ENCODE measurements at places on chromosomes 3 and 15.

DNA sequence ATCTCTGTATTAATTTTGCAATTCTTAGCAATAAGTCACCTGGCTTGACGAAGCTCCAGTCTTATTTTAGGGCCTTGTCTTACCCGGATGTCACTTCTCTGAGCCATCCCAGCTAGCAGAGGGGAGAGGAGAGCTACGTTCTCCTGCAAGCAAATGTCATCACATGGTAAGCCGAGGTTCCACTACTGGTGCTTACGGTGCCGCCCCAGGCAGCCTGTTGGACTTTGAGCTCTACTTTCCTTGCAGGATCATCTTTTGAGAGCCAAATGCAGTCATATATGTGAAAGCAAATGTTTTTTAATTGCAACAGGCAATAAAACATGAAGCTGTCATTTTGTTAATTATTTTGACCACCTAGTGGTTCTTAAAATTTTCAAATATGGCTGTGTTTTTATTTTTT lies 140.9 kb downstream of the FAM43A start:
- no peaks in the 10 kb centered on the region for H3K27me3 ChIP-seq
- H3K36me3 ChIP-seq: no peaks in the 10 kb centered on the region
- no peaks in the 10 kb centered on the region for H3K4me1 ChIP-seq

DNA sequence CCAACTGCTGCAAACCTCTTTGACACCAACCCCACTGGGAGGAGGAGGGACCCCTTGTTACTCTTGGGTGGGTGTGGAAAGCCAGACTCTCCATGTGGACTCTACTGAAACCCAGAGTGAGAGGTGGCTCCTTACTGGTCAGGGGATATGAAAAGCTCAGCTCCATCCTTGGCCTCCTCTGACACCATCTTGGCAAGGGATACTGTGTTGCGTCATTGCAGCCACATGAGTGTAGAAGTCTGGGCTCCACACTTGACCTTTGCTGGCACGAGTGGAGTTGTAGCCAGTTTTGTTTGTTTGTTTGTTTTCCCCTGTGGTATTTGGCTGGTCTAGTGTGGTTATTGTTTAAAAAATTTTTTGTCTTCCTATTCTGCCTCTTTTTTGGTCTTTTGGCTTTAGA lies 289.1 kb downstream of the GAP43 start:
- H3K4me1 ChIP-seq: no peaks in the 10 kb centered on the region
- no peak for DNase-seq
- no peaks in the 10 kb centered on the region for H3K27me3 ChIP-seq
- H3K4me3 ChIP-seq: no peak overlapping the region

- H3K27me3 ChIP-seq: no peaks in the 10 kb centered on the region
- DNase-seq: no peak
- peak overlapping the region; percentile 79 for H3K27ac ChIP-seq
- H3K36me3 ChIP-seq: peaks cover 2% of the 10 kb centered on the region
- peaks cover 81% of the 10 kb centered on the region for H3K4me1 ChIP-seq
Measured at GRCh38 chr3:54966979-54967378, 39.1 kb upstream of the LRTM1 start.

DNA sequence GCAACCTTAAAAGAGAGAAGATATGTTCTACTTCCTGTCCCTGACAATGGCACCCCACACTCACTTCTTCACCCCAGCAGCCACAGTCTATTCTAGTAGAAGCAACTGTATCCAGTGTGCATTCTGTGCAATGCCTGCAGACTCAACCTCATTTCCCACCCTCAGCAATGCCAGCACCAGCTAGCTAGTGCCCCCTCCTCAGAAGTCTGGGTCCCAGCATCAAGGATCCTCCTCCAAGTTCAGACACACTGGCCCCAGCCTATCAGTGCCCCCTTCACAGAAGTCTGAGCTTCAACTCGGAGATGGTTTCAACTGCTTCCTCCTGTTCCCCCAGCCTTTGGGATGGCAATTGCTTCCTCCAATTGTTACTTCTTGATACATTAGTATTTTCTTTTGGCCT lies 268.3 kb downstream of the MEX3B start:
- no peak overlapping the region for H3K4me3 ChIP-seq
- no peaks in the 10 kb centered on the region for H3K36me3 ChIP-seq
- no peaks in the 10 kb centered on the region for H3K4me1 ChIP-seq
- H3K27ac ChIP-seq: no peak overlapping the region

- no peak overlapping the region for H3K27ac ChIP-seq
- no peak for DNase-seq
- no peaks in the 10 kb centered on the region for H3K27me3 ChIP-seq
- H3K36me3 ChIP-seq: no peaks in the 10 kb centered on the region
- no peak overlapping the region for H3K4me3 ChIP-seq
Measured at GRCh38 chr3:114700637-114701234, 406.9 kb downstream of the TIGIT start.

GRCh38 chr3:71429597-71429988 lies 153.9 kb downstream of the FOXP1 start:
- DNase-seq: no peak
- H3K4me3 ChIP-seq: no peak overlapping the region
- no peaks in the 10 kb centered on the region for H3K36me3 ChIP-seq
- H3K27ac ChIP-seq: no peak overlapping the region
- H3K4me1 ChIP-seq: peaks cover 17% of the 10 kb centered on the region
- no peaks in the 10 kb centered on the region for H3K27me3 ChIP-seq

- H3K4me3 ChIP-seq: no peak overlapping the region
- no peaks in the 10 kb centered on the region for H3K27me3 ChIP-seq
- H3K27ac ChIP-seq: peak overlapping the region; percentile 58
- no peaks in the 10 kb centered on the region for H3K36me3 ChIP-seq
Measured at GRCh38 chr3:108099244-108099643, 8.4 kb upstream of the CD47 start.

GRCh38 chr3:169456900-169457299 lies 206.6 kb downstream of the MECOM start:
- no peak overlapping the region for H3K27ac ChIP-seq
- no peak for DNase-seq
- no peaks in the 10 kb centered on the region for H3K27me3 ChIP-seq
- no peak overlapping the region for H3K4me3 ChIP-seq

DNA sequence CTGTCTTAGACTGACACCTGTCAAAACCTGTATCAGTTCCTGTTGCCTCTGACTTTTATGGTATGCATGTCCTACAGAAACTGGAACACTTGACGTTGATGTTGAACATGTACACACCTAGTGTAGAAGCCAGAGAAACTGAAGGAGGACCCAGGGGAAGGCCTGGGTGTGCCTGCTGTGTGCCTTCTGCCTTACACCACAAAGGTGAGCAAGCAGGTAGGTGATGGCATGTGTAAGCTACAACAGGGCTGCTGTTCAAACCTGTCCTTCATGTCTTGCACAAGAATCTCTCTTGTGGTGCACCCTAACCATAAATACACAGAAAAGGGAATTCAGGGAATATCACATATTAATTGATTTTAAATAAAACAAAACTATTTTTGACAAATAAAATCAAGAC lies 13.6 kb upstream of the AQP9 start:
- H3K4me3 ChIP-seq: no peak overlapping the region
- H3K27ac ChIP-seq: no peak overlapping the region
- no peaks in the 10 kb centered on the region for H3K4me1 ChIP-seq

- H3K4me1 ChIP-seq: peaks cover 10% of the 10 kb centered on the region
- H3K27me3 ChIP-seq: no peaks in the 10 kb centered on the region
- no peak for DNase-seq
- H3K4me3 ChIP-seq: no peak overlapping the region
- no peaks in the 10 kb centered on the region for H3K36me3 ChIP-seq
- H3K27ac ChIP-seq: no peak overlapping the region
Measured at GRCh38 chr3:194773771-194774455, 88.2 kb downstream of the FAM43A start.

GRCh38 chr3:172153335-172153861 lies 114.0 kb downstream of the FNDC3B start:
- H3K36me3 ChIP-seq: no peaks in the 10 kb centered on the region
- peaks cover 46% of the 10 kb centered on the region for H3K4me1 ChIP-seq
- peak overlapping the region; percentile 65 for H3K27ac ChIP-seq
- no peaks in the 10 kb centered on the region for H3K27me3 ChIP-seq

DNA sequence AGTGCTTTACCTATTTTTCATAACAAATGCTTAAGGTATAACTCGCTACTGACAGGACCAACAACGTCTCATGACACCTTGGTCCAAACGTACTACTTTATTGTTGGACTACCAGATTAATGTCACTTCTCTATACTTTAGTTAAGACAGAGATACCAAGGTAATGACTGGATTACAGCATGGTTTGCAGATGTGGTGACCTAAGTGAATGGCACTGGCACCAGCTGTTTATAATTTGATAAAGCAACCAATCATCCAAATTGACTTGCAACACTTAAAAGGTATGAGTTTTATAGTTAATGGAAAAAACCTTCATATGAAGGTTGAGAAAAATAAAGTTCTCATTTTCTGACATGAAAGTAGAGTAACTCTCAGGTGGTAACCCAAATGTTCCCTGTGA lies 209.0 kb downstream of the NEK10 start:
- H3K4me3 ChIP-seq: no peak overlapping the region
- H3K4me1 ChIP-seq: no peaks in the 10 kb centered on the region
- no peak overlapping the region for H3K27ac ChIP-seq
- no peaks in the 10 kb centered on the region for H3K27me3 ChIP-seq

DNA sequence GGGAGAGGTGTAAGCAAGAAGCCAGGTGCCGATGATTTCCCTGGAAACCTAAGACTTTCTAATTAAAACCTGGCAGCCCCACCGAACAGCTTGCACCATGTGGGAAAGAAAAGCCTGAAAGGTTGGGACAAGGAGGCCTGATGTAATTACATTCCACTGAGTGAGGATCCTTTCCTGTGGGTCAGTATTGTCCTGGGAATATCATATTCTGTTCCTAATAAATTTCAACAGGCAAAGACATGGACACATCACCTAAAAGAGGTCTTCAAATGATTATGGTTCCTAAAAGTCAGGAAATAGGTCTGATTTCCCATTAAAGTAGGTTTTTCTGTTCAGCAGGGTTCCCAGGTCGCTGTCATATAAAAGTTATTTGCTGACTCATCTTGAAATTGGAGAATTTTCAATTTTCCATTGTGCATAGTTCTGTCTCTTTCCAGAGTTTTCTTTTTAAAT lies 58.5 kb downstream of the DUT start:
- no peaks in the 10 kb centered on the region for H3K4me1 ChIP-seq
- no peak overlapping the region for H3K4me3 ChIP-seq
- H3K27ac ChIP-seq: no peak overlapping the region
- H3K36me3 ChIP-seq: no peaks in the 10 kb centered on the region
- no peaks in the 10 kb centered on the region for H3K27me3 ChIP-seq

DNA sequence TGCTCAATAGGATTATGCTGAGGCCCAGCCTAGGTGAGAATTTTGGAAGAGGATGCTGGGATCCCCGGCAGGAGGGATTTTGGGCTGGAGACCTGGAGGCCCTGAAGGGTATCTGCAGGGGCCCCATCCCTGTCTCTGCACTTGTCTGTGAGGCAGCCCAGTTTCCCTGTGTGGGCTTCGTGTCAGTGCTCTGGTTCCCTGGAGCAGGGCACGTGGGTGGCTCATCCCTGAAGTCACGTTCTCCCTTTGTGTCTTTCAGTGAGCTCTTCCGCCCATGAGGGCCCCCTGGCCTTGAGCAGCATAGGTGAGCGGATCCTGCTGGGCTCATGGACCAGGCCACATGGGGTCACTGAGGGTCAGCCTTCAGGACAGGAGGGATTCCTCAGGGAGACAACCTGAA lies 217.9 kb downstream of the SNRPN start:
- no peaks in the 10 kb centered on the region for H3K27me3 ChIP-seq
- H3K27ac ChIP-seq: no peak overlapping the region
- no peak overlapping the region for H3K4me3 ChIP-seq
- no peaks in the 10 kb centered on the region for H3K36me3 ChIP-seq
- no peak for DNase-seq
- no peaks in the 10 kb centered on the region for H3K4me1 ChIP-seq

DNA sequence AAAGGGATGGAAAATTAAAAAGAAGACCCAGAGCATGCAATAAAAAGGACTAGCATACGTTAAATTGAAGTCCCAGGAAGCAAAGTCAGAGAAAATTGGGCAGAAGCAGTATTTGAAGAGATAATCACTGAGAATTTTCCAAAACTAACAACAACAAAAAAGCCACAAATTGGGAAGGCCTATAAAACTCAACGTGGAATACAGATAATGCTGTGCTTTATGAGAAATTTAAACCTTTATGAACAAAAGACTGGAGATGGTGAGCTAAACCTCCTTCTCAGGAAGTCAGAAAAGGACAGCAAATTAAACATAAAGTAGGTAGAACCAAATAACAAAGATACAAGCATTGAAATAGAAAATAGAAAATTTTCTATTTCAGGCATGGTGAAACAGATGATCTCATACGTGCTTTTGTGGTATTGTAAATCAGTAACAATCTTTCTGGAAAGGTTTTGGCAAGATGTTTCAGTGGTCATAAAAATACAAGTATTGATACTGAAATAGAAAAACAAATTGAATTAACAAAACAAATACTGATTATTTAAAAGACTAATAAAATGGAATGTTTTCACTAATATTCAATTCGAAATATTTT lies 55.6 kb downstream of the LYSMD4 start:
- no peak overlapping the region for H3K4me3 ChIP-seq
- H3K36me3 ChIP-seq: peaks cover 66% of the 10 kb centered on the region
- no peak overlapping the region for H3K27ac ChIP-seq
- no peak for DNase-seq
- no peaks in the 10 kb centered on the region for H3K4me1 ChIP-seq

- peaks cover 40% of the 10 kb centered on the region for H3K4me1 ChIP-seq
- no peak for DNase-seq
- H3K36me3 ChIP-seq: no peaks in the 10 kb centered on the region
- peak overlapping the region; percentile 60 for H3K4me3 ChIP-seq
Measured at GRCh38 chr3:49469037-49469935, 781 bp upstream of the DAG1 start.

DNA sequence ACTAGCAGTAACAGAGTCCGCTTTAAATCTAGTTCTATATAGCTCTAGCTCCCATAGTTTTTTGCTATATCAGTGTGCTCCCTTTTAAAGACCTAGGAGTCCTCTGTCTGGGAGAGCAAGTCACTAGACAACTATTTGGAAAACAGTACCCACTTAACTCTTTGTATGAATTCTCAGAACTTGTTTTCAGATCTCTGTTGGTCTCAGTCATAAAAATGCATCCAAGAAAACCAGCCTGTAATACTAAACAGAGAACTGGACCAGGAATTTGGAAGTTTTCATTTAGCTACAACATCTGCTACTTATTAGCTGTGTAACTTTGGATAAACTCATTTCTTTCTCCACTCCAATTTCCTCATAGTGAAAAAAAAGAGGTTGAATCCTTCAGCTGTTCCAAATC lies 56.9 kb upstream of the C3orf49 start:
- H3K27ac ChIP-seq: no peak overlapping the region
- no peaks in the 10 kb centered on the region for H3K4me1 ChIP-seq
- DNase-seq: no peak
- H3K36me3 ChIP-seq: no peaks in the 10 kb centered on the region
- H3K4me3 ChIP-seq: no peak overlapping the region

GRCh38 chr3:53196575-53197407 lies 35.8 kb downstream of the PRKCD start:
- H3K27me3 ChIP-seq: no peaks in the 10 kb centered on the region
- H3K27ac ChIP-seq: peak overlapping the region; percentile 78
- no peak overlapping the region for H3K4me3 ChIP-seq
- H3K4me1 ChIP-seq: peaks cover 27% of the 10 kb centered on the region
- DNase-seq: peak; percentile 82
- H3K36me3 ChIP-seq: peaks cover 33% of the 10 kb centered on the region

- peak overlapping the region; percentile 13 for H3K27ac ChIP-seq
- no peak overlapping the region for H3K4me3 ChIP-seq
- peaks cover 52% of the 10 kb centered on the region for H3K4me1 ChIP-seq
- H3K27me3 ChIP-seq: no peaks in the 10 kb centered on the region
- H3K36me3 ChIP-seq: no peaks in the 10 kb centered on the region
- DNase-seq: no peak
Measured at GRCh38 chr3:34263101-34263621, 464.7 kb downstream of the PDCD6IP start.
